Coronary artery (tissue), 2 donors: ENCODE measurements at places on chromosomes 1 and 21.

DNA sequence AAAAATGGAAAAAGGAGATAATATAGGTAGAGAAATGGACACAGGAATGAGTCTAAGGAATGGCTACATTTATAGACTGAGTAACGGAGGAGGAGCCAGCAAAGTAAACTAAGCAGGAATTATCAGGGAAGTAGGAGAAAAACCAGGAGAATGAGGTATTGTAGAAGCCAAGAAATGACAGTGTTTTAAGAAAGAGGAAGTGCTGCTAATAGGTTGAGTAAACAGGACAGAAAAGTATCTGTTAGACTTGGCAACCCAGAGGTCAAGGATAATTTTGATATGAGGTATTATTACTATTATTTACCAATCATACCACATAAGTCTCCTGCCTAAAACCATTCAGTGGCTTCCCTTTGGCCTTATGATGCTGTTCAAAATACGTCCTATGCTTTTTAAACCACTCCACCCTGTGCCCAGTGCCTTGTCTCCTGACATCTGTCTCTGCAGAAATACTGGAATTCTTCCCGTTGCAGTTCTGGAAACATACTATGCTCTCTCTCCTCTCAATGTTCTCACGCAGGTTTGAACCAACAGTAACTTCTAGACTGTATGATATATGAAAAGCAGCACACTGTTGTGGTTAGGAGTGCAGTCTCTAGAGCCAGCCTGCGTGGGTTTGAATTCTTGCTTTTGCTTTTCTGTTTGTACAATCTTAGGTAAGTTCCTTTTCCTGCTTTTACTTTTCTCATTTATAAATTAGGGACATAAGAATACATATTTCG is 24.6 kb upstream of the NEK7 start:
- DNase-seq, result no peak

GRCh38 chr1:109969907-109970306 is 14.7 kb upstream of the AHCYL1 start:
- no peak for DNase-seq

DNA sequence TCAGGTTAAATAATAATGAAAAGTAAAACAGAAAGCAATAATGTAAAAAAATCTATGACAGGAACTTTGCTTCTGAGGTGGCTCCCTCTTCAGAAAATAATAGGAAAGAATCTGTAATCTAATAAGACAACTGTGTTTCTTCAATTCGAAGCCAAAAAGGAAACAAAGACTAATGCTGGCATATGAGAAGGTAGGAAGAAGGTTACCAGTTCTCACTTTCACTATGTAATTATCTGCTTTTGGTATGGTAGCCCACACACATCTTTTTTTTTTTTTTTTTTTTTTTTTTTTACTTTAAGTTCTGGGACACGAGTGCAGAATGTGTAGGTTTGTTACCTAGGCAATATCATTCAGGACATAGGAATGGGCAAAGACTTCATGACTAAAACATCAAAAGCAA is 47.1 kb downstream of the COP1 start:
- no peak for DNase-seq

DNA sequence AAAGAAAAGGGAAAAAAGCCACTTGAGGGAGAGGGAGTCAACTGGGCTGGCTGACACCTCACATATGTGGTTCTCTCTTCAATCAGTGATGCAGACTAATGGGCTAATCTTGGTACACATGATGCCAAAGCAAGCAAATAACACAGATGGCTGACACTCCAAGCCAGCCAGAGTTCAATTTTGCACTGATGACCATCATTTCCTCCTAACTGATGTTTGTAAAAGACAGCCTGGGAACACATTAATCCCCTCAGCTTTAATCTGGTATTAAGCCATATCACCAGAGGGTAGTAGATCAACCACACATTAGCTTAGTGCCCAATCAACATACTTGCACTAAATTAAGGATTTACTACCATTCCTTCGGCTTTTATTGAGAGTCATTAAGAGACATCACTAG is 2.8 kb downstream of the VPS72 start:
- DNase-seq, result no peak

GRCh38 chr1:32709476-32709875 is 6.9 kb upstream of the SYNC start:
- no peak for DNase-seq

GRCh38 chr1:198830412-198830811 is 191.6 kb downstream of the PTPRC start:
- no peak for DNase-seq

- DNase-seq, result no peak
These were observed 148.0 kb upstream of the ERG start for GRCh38 chr21:38646213-38646837.

DNA sequence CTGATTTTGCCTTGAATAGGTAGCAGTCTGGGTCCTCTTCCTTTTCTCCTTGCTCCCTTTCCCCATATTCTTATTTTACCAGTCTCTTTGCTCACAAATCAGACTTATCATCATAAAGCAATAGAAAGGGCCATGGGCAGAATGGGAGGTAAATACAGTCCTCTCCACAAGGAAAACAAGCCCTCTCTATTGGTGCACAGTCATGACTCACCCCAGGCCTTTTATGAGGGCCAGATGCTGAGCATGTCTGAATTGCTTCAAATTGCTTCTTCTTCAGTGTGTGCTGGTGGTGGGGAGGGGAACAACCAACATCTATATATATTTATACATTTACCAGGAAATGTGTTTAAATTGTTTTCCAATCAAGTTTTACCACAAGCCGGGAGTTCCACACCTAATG is 75.2 kb downstream of the GFI1 start:
- no peak for DNase-seq

DNA sequence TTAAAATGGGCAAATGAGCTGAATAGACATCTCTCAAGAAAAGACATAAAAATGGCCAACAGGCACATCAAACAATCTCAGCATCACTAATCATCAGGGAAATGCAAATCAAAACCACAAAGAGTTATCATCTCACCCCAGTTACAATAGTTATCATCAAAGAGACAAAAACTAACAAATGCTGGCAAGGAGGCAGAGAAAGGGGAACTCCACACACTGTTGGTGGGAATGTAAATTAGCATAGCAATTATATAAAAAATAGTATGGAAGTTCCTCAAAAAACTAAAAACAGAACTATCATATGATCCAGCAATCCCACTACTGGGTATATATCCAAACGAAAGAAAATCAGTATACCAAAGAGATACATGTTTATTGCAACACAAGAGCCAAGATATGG is 68.7 kb downstream of the DENND1B start:
- no peak for DNase-seq

DNA sequence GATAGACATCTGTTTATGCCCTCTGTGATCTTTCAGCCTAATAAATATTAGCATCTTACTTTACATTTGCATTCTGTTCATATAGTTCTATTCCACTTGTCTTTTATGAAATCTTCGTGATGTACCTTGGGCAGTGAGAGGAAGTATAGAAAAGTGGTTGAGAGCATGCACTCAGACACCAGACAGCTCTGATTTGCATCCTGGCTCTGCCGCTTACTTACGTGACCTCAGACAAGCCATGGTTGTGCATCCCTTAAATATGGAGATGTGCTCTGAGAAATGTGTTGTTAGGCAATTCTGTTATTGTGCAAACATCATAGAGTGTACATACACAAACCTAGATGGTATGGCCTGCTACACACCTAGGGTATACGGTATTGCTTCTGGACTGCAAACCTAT is 22.9 kb downstream of the OVGP1 start:
- no peak for DNase-seq

GRCh38 chr21:31606081-31606874 is 53.2 kb upstream of the SOD1 start:
- DNase-seq, result no peak

- no peak for DNase-seq
These were observed 4.1 kb downstream of the GSTM5 start for GRCh38 chr1:109716121-109716520.

DNA sequence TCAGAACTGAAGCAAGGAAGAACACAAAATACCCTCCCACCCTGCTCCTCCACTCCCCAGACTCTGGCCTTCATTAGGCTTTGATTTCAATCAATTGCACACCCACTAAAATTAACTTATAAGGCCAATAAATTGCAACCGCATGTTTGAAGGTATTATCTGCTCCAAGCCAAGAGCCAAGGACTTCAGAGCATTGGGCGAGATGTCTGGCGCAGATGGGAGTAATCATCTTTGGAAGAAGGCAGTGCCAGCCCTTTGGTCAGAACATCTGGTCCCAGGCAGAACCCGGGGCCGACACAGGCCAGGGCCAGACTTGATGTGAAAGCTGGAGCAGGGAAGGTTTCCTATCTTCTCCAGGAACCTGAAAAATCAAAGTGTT is 60.0 kb downstream of the SLC66A1 start:
- DNase-seq, result no peak

GRCh38 chr1:210340311-210340710 is 11.6 kb downstream of the HHAT start:
- DNase-seq, result no peak

DNA sequence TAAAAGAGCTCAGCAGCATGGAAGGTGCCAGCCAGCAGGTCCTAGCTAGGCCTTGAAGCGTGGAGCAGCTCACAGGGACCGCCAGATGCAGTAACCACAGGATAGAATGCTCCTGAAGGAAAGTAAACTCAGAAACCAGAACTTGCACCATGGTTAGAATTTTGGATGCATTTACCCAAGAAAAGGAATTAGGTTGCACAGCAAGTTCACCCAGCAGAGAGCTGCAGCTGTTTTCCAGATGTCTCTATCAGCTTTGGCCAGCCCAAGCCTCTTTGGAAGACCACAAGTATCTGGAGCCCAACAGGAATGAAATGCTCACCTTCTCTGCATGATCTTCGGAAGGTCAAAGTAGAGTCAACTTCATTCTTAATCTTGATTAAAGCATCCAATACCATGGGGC is 21.0 kb upstream of the ATP13A2 start:
- DNase-seq, result no peak

DNA sequence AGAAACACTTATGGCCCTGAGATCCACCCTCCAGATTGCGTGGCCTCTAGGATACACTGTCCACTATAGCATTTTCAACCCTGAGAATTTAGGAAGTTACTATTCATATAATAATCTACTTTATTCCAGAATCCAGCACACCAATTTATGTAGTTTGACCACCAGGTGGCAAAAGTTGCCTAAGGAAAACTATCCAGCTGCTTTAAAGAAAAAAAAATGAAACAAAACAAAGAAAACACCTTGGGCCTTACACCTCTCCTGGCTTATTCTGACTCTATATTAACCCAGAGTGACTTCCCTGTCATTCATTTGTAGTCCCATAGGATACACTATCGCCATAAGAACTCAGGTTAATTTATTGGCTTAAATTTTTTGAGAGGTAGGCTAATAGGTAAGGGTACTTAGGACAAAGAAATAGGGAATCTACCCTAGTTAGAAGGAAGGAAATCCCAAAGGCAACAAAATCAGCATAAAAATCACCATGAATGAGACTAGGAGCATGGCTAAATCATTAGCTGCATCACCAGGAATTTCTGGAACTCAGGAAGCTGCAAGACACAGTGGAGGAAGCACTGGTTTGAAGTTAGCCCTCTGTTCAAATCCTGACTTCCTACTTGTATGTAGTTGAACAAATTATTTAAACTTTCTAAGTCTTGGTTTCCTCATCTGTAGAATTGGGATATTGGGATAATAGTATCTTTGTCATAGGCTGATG is 107.5 kb downstream of the SPAG17 start:
- DNase-seq, result no peak

GRCh38 chr1:234632225-234632624 is 22.2 kb upstream of the IRF2BP2 start:
- DNase-seq, result no peak

DNA sequence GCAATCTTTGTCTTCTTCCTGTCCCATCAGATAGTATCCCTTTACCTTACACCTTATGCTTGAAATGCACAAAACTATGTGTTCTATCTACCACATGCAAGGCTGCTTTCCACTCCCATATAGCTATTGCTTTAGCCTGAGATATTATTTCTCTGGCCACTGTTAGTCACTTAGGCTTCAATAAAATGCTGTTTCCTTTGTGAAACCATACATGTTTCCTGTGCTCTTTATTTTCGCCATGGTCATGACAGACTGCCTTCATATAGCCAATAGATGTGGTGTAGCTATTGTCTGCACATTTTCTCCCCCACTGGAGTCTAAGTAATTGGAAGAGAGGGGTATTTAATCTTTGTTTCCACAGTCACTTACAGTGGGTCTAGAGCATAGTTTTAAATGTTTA is 108.4 kb downstream of the GREM2 start:
- no peak for DNase-seq

- DNase-seq, result no peak
These were observed 147.9 kb downstream of the RASAL2 start for GRCh38 chr1:178241837-178242236.

- no peak for DNase-seq
These were observed 5.5 kb downstream of the CAMSAP2 start for GRCh38 chr1:200744143-200744542.

- DNase-seq, result no peak
These were observed 280.7 kb downstream of the TM2D1 start for GRCh38 chr1:61444288-61444687.

DNA sequence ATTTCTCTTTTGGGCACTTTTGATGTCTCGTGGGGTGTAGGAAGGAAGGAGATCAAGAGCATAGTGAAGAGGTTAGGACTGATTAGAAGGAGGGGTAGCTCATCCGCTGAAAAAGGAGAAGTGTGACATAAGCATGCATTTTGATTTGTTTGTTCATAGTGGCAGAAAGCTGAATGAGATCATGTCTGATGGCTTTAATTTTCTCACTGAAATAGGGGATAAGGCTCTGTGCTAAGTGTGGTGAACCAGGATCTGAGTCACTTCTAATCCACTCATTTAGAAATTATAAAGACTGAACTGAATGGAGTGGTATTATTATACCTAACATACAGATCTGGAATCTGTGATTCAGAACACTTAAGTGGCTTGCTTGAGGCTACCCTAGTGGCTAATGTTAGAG is 344.5 kb downstream of the PDE4B start:
- DNase-seq, result no peak
